ENCODE measurements at places on chromosomes 2 and 18.

DNA sequence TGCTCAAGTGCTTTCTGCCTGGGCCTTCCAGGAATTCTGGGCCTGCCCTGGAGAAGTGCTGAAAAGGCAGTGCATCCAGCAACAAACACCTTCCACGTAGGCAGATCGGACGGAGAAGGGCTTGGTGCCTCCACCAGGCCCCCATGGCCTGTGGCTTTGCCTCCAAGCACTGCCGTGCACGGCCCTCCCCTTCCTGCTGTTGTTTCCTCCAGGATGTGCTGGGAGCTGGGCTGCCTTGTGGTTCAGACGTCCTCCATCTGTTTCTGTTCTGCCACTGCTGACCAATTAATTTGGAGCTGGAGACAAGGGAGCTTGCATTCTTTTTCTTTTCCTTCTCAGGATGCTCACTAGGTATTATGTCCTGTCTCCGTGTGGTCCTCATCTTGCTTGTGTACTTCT lies 197.0 kb downstream of the HRH4 start:
- no peak for DNase-seq

GRCh38 chr2:198314559-198315153 lies 510.3 kb downstream of the PLCL1 start:
- DNase-seq, result no peak

- no peak for DNase-seq
These were observed 529.6 kb downstream of the PIK3C3 start for GRCh38 chr18:42484648-42485047.

DNA sequence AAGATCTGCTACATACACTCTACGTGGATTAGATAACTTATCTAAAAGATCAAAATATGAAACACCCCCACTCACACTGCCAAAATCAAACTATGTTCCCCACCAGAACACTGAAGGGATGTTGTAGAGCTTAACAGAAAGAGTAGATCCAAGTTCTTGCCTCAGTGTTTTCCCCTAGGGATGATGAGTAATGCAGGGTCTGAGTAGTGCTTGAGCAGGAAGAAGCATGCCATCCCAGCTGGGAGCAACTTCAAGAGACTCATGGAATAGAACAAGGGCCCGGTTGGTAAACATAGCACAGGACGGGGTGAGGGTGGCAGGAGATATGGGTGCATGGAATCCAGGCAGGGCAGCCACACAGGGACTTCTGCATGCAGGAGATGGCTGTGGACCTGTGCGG lies 74.3 kb downstream of the SNTG2 start:
- DNase-seq, result no peak

GRCh38 chr2:53752385-53752784 lies 15.2 kb upstream of the CHAC2 start:
- no peak for DNase-seq

All from hematopoietic multipotent progenitor cell treated with erythropoietin and hydrocortisone succinate and interleukin-3 and kit ligand, for 15 days (in vitro differentiated cells).